GM20000 (cell line): ENCODE measurements at places on chromosomes 5 and 9.

GRCh38 chr9:122510502-122510901 is at the start of gene OR1J2:
Gene OR1J2, plus strand, starts transcription at chr9:122510802. Its CDS starts 0 bp downstream, at chr9:122510802.
- DNase-seq, result no peak

DNA sequence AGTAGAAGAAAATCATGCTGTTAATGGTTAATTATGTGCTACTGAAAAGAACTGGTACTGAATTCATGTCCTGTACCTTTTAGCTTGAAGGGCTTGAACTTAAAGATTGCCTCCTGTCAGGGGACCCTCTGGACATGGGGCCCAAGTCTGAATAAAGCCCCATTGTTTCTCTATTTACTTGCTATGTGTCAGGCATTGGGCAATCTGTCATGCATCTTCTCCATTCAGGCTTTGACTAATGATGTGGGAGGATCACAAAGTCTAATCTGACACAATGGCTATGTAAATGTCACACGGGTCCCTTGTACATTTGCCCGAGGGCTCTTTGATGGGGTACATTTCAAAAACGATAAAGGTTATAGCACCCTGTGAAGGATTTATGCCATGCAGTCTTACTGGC is 64.0 kb upstream of the TUSC1 start:
- DNase-seq, result no peak

GRCh38 chr5:62956597-62956996 is 378.0 kb downstream of the LRRC70 start:
- no peak for DNase-seq

DNA sequence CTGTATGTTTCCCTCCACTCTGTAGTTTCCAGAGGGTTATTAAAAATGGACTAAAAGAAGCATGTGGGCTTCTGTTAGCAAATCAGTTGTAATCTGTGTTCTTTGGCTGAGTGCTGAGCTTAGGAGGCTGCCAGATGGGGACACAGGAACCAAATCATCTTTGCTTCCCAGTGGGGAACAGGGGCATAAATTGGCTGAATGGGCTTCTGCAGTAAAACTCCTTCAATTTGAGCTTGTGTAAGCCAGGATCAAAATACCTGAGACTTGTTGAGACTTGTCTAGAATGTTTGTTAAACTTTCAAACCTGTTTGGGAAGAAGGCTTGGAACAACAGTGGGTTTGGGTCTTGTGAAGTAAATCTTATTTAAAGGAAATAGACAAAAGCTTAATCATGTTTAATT is 32.2 kb upstream of the TNFAIP8 start:
- DNase-seq, result no peak

GRCh38 chr9:70887826-70888225 is 233.6 kb downstream of the TRPM3 start:
- no peak for DNase-seq

DNA sequence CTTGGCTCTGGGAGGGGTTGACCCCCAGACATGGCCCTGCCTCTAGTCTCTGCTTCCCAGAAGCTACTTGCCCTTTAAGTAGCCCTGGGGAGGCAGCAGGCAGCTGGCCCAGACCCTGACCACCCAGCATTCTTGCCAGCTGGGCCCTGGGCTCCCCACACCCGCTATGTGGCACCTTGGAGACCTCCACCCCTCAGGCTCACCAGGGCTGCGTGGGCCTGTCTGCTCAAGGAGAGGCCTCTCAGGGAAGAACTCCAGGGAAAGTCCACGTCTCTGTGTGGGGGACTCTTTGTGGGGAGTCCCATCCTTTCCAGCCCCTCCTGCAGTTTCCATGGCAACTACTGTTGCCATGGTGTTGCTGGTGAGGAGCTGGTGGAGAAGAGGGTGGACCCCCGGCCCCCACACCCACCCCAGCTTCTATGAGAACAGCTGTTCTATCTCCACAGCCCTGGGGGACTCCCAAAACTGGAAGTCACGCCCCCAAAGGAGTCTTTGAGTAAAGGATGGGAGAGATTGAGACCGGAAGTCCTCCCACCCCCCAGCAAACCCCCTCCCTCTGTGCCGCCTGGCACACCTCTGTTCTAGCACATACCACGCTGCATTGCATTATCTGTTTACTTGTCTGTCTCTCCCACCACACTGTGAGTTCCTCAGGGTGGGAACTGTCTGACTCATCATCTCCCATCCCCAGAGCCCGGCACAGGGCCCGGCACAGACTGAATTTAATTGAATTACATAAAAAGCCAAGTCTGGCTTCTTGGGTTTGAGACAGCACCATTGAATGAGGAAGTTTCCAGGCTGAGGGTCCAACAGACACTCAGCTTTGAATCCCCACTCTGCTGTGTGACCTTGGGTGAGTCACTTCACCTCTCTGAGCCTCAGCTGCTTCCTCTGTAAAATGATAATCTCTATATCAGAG is 12.6 kb downstream of the DNM1 start:
- DNase-seq, result peak; percentile 56

DNA sequence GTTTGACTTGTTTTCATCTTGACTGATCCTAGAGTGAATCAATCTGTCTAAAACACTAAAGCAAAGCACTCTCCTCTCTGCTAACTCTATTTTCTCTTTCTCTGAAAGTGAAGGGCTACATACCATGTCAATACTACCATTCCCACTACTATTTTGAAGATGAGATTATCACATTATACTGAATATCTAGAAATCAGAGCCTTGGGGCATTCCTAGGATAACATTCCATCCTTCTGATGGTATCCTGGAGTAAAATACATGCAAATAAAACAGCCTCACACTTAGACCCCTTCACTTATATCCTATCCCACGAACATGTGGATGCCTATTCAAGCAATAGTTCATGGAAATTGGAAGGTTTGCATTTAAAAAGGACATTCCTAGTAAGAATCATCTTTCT is 309.3 kb upstream of the ACTBL2 start:
- DNase-seq, result no peak

GRCh38 chr9:122120316-122121071 is 27.4 kb upstream of the TTLL11 start:
- no peak for DNase-seq

DNA sequence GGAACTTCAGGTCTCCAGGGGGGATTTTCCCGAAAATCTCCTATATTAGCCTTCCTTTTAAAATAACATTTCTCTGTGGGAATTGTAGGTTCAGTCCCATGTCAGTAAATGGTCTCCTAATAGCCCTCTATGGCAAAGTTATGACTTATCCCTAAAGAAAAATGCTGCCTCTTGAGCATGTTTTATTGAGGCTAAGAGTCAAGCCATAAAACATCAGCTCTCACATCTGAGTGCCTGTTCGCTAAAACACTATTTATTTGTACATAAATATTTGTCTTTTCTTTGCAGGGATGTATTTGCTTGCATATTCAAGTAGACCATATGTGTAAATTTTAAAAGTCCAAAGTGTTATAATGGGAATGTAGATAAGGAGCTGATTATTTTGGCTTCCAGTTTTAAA is 160.4 kb downstream of the PRDM6 start:
- DNase-seq, result no peak

DNA sequence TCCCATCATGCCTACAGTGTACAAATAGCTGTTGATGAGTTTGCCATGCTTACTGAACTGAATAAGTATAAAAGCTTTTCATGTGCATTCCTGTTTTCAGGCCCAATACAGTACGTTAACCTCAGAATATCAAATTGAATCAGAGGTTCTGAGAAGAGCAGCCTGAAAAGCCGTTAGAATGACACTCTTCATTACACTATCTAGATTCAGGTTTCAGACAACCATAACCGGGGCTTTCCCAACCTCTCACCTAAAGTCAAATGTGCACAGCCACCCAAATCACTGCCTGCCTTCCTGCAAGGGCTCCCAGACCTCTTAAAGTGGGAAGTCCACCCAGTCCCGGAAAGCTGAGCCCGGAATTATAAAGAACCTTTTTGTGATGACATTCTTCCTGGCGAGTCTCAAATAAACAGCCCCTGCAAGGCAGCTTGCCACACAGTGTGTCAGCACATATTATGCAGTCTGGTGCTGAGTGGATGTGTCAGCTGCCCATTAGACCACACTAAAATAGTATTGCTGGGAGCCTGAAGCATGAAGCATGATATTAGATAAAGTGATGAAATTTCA is 245.8 kb downstream of the TLE4 start:
- DNase-seq, result peak; percentile 42
